ENCODE measurements at places on chromosomes 6 and 20.

GRCh38 chr6:24484657-24485323 is 4.6 kb downstream of the GPLD1 start:
- no peak for DNase-seq

DNA sequence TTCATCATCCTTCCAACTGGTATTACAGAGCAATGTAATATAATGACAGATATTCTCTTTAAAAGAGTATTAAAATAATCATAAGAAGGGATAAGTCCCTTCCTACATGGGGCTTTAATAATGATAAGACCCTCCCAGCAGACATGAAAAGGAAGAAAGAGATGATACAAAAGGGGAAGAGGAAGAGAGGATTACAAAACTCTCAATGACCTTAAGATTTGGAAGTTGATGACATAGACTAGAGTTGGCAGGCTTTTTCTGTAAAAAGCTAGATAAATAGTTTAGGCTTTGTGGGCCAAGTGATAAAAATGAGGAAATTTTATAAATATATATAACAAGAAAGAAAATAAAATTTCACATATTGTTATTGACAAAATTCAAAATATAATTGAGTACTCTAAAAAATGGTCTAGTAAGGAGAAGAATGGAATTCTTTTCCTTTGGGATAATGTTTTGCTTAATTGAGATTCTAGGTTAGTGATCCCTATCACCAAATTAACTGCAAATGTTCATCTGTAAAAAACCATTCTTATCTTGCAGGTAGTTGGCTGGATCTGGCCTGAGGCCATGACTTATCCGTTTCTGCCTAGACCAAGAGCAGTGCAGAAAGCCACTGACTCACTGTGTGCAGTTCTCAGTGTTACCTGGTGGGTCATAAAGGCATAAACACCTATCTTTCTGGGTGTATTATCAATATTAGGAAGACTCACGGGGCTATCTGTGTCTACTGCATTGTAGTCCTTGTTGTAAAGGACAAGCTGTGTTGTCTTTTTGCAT is 11.0 kb downstream of the RIPOR2 start:
- no peak for DNase-seq

- DNase-seq, result no peak
Observed at GRCh38 chr6:144331491-144331969, 46.4 kb downstream of the UTRN start.

- no peak for DNase-seq
Observed at GRCh38 chr6:49906526-49906925, 40.2 kb upstream of the CRISP1 start.

GRCh38 chr6:43949551-43949991 is 177.7 kb downstream of the MRPL14 start:
- no peak for DNase-seq

- DNase-seq, result no peak
Observed at GRCh38 chr6:41801380-41801779, 13.9 kb downstream of the TOMM6 start.

Measured in SIG-M5 (cell line).